ENCODE measurements at places on chromosomes 6 and 20.

DNA sequence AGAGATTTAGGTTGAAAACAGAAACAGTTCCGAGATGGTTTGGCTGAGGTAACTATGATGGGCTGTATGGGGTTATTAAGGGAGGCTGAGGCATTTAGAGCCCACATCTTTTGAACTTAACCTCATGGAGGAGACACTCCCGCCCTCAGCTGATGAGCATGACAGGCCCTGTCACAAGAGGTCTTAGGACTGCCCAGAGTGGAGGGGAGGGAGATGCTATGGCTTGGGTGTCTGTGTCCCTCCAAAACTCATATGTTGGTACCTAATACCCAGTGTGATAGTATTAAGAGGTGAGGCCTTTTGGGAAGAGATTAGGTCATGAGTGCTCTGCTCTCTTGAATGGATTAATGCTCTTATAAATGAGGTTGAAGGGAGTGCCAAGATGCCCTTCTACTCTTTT, 126.6 kb downstream of the CDC5L start:
- DNase-seq: no peak

DNA sequence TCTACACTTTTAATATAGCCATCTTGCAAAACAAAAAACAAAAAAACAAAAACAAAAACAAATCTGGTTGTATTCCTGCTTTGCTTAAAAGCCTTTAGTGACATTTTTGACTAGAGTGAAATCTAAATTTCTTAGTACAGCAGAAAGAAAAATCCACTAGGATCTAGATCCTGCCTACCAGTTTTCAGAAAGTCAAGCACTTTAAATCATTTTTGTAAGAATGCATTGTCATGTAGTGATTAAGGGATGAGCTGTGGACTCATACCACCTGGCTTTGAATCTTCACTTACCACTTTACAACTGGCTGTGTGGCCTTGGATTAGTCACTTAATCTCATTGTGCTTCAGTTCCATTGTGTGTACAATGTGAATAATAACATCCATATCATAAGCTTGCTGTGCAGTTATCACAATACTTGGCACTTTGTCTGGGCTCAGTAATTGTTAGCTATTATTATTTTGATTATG, 4.0 kb downstream of the MKKS start:
- DNase-seq: no peak

- no peak for DNase-seq
Measured at GRCh38 chr20:35739294-35740163, 2.5 kb downstream of the RBM39 start.

DNA sequence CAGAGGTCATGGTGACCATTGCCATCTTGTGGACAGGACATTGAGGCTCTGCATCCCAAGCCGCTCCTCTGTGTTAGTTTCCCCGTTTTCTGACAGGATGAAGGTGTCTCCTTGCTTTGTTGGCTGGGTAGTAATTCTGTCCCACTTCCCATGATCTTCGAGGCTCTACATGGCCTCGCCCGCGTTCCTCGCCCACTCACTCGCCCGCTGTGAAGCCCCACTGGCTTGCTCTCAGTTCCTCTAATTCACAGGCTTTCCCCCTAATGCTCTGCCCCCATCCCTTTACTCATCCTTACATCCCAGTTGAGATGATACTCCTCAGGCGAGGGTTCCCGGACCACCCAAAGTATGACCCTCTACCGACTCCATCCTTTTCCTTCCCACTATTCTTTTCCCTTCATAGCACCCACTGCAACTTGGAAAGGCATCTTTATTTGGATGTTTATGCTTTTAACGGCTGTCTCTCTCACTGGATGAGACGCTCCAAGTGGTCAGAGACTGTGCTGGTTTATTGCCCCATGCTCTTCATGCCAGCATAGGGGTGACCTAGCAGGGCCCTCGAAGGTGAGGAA, 511 bp upstream of the SLC35B2 start:
- no peak for DNase-seq

- no peak for DNase-seq
Measured at GRCh38 chr6:151242420-151242861, 2.7 kb downstream of the AKAP12 start.

GRCh38 chr6:36930483-36930882, 24.1 kb upstream of the PI16 start:
- no peak for DNase-seq

GRCh38 chr20:50208085-50208491, 17.5 kb downstream of the CEBPB start:
- no peak for DNase-seq

DNA sequence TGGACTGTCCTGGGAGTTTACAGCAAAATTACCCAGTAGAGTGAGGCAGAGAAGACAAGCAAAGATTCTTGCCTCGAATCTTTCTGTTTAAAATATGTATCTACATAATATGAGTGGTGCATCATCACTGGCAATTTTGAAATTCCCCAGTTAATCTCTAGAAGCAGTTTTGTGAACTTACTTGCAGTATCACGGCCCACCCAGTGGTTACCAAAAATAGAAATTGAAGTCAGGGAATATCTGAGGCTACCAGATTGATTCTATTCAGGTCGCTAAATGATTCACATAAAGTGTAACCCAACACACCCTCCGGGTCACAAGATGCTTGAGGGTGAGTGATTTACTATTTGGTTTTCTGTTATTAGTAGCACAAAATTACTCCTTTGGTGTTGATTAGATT, 111.9 kb downstream of the PPP1R14C start:
- no peak for DNase-seq

- DNase-seq: no peak
Measured at GRCh38 chr20:58054780-58055373, 173.6 kb downstream of the ANKRD60 start.

Measured in GM10248 (cell line).